ENCODE measurements at places on chromosomes 11 and 22.

DNA sequence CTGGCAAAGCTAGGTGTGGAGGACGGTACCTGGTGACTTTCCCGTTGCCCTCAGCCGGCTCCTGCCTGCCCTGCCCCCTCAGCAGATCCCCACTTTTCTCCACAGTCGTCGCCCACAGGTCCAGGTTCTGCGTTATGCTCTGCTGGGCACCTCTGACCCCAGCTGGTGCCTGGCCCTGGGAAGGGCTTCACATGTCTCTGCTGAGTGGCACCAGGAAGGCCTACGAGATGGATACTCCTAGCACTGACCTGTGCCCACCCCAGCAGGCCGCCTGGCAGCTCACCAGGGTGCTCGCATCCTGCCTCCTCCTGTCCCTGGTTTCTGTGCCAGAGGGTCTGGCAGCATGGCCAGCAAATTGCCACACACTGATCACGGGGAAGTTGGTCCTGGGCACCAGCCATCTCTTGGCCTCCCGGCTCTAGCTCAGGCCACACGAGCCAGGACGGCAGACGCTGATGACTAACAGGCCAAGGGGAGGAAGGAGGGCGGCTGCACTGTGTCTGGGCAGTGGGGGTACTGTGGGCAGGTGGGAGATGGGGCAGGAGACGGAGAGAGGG, 13.8 kb downstream of the CARS1 start:
- DNase-seq = no peak

DNA sequence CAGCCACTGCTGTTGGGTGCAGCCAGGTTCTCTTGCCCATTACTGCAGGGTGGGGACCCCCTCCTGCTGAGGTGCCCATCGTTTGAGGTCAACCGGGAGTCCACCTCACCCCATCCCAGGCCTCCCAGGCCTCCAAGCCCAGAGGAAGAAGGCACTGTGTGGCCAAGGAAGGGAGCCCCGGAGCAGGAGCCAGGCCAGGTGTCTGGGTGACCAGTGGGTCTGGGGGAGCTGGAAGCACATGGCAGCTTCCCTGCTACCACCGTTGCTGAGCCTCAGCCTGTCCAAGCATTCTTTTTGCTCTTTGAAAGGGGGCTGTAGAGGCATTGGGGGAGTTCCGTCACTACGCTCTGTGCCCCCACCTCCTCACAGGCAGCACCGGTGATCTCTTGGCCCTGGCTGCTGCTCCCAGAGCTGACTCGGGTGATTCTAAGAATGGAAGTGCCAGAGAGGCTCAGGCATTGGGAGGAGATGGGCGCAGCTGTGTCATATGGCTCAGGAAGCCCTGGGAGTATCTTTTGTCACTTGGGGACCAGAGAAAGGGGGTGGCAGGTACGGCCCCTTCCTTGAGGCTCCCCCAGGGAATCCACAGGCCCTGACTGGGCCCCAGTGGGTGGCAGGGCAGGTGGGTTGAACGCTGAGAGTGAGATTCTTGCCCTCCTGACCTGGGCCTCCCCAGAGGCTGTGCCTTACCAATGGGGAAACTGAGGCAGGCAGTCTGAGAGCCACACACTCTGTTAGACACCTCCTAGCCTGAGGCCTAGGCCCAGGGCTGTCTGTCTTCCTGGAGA, 1.9 kb downstream of the SEPTIN5 start:
- no peak for DNase-seq

- no peak for DNase-seq
These were observed 25.9 kb downstream of the MED15 start for GRCh38 chr22:20533095-20533878.

DNA sequence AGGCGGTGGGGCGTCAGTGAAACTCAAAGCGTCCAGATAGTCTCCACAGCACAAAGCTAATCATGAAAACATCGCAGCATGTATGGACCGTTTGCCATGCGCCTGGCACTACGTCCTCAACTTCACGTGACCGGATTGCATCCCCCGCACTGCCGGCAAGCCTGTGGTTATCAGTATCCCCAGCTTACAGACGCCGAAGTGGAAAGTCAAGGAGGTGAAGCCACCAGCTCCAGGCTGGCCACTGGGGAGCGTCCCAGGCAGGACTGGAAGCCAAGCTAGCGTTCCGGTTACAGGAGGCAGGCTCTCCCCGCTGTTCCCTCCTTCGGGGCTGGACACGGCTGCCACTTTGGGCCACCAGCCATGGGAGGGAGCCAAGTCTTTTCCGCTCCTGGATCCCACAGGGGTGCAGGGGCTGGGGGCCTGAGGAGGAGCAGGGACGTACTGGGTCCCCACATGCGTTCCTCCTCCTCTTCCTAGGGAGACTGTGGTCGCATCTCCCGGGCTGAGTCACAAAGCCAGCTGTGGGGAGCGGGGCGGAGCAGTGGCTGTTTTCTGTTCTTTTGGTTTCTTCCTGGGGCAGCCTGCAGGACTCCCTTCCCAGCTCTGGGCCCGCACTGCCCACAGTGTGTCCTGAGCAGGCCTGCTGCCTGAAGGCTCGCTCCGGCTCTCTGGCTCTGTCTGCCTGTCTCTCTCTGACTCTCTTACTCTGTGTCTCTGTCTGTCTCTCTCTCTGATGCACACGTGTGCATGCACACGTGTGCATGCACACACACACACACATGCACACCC, 4.3 kb upstream of the OSBPL5 start:
- DNase-seq = peak; percentile 26

- peak; percentile 63 for DNase-seq
These were observed 31.3 kb downstream of the DAGLA start for GRCh38 chr11:61711498-61711897.

DNA sequence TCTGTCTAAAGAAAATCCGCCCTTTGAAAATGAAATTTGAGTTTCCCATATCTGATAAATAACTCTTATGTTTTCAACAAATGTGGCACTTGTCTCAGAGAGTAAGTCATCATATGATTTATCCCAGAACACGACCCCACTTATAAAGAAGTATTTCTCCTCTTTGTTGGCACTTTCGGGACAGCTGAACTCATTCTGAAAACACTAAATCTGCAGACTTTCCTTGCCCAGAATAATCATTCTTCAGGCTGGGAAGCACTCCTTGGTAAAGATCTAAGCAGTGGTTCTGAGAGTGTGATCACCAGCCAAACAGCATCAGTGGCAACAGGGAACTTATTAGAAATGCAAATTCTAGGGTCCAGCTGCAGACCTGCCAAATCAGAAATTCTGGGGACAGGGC, 532.2 kb upstream of the API5 start:
- no peak for DNase-seq

GRCh38 chr22:44437216-44438055, 60.6 kb downstream of the RTL6 start:
- DNase-seq = no peak

DNA sequence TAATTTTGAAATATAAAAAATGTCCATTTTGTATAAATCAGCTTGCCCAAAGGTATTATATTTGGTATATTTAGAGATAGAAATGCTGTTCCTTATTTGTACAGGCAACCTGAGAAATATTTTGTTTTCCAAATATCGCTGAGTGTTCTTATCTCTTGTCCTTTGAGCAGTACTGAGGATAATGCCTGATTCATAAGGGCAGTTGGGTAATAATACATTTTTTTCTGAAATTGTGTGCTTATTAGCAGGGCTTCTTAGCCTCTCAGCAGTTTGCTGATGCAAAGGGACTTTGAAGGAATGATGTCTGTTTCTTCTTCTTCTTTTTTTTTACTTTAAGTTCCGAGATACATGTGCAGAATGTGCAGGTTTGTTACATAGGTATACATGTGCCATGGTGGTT, 69.1 kb downstream of the LDLRAD3 start:
- no peak for DNase-seq

DNA sequence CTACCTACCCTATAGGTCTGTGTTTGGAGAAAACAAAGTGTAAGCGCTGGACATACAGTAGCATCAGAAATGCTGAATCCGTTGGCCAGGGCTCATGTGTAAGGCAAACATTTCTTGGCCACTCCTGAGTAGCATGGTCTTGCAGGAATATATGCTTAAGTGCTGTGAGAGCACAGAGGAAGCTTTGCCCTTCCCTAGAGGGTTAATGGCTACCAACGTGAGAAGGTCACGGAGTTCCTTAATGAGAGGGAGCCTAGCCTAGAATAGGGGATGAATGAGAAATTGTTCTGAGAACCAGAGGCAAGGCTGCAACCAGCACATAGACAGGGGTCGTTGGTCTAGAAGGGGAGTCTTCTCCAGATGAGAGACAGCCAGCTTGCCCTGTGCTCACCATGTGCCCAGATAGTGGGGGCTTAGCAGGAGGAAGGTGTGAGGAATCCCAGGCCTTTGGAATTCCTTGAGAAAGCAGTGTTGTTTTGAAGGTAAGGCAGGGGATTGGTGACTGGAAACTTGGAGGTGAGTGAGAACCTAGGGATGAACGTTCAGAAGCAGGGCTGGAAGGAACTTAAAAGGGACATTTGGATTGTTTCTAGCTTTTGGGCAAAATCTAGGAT, 29.5 kb downstream of the RCOR2 start:
- peak; percentile 29 for DNase-seq

GRCh38 chr11:3105791-3106735, 48.8 kb upstream of the CARS1 start:
- DNase-seq = no peak
